PC-3 (cell line): ENCODE measurements at places on chromosomes 6 and 20. TPM values are rescaled to one million over a fixed set of nuclear protein-coding genes. Genes with fewer than 3 reads are reported as not detected.

- no peak for DNase-seq
Observed at GRCh38 chr6:16244869-16245451, 6.6 kb downstream of the GMPR start.

DNA sequence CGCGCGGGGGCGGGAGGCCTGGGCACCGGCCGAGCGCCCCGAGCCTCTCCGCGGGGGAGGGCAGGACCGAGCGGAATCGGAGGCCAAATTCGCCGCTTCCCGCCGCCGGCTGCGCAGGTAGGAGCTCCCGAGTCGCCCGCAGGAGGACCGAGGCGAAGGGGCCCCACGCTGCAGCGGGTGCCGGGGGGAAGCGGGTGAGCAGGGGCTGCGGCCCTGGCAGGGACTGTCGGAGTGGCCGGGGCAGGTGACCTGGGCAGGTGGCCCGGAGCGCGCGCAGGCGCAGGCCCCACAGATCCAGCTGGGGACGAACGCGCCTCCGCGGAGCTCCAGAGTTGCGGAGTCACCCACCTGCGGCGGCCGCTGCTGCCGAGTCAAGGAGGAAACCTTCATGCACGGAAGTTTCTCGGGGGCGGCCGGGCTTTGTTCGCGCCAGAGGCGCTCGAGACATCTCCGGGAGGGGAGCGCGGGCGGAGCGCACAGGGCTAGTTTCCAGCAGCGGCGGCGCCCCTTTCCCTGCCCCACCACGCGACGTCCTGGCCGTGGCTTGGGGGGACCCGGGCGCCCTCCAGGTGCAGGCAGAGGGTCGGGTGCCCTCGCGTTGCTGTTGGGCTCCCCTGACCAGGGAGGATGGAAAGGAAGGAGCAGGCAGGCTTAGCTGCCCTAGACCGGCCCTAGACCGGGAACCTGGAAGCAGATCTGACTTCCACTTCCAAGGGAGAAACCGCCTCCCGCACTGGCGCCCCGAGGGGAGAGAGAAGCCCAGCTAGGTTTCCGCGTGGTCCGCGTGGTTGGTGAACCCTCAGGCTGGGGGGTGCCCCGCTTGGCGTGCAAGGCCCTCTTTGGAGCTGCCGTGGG lies 590 bp downstream of the SLCO4A1 start:
- peak; percentile 32 for DNase-seq

- no peak for DNase-seq
Observed at GRCh38 chr6:87925373-87926060, 122.1 kb upstream of the SPACA1 start.

DNA sequence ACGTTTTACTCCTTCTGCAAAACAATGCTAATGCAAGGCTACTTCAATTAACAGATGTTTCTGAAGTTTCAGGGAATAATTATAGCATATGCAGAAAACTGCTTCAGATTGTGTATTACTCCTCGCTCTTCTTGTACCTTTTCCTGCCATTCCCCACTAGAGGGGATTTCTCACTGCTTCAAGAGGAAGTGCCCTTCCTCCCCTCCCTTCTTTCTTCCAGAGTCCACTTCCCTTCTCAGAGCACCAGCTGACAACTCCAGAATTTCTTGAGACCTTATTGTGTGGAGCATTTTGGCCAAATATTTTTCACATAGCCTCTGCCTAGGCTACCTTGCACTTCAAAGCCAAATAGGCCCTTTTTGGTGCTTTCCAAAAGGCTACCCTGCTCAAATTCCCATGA lies 12.7 kb upstream of the MCUR1 start:
- DNase-seq = no peak

- DNase-seq = no peak
Observed at GRCh38 chr6:36347621-36348020, 10.9 kb upstream of the BNIP5 start.

- peak; percentile 84 for DNase-seq
Observed at GRCh38 chr6:8556370-8557013, 121.1 kb upstream of the SLC35B3 start.

- no peak for DNase-seq
Observed at GRCh38 chr6:5726976-5727718, 279.6 kb downstream of the NRN1 start.

GRCh38 chr6:96391776-96392360 lies 129.7 kb upstream of the UFL1 start:
- peak; percentile 40 for DNase-seq

DNA sequence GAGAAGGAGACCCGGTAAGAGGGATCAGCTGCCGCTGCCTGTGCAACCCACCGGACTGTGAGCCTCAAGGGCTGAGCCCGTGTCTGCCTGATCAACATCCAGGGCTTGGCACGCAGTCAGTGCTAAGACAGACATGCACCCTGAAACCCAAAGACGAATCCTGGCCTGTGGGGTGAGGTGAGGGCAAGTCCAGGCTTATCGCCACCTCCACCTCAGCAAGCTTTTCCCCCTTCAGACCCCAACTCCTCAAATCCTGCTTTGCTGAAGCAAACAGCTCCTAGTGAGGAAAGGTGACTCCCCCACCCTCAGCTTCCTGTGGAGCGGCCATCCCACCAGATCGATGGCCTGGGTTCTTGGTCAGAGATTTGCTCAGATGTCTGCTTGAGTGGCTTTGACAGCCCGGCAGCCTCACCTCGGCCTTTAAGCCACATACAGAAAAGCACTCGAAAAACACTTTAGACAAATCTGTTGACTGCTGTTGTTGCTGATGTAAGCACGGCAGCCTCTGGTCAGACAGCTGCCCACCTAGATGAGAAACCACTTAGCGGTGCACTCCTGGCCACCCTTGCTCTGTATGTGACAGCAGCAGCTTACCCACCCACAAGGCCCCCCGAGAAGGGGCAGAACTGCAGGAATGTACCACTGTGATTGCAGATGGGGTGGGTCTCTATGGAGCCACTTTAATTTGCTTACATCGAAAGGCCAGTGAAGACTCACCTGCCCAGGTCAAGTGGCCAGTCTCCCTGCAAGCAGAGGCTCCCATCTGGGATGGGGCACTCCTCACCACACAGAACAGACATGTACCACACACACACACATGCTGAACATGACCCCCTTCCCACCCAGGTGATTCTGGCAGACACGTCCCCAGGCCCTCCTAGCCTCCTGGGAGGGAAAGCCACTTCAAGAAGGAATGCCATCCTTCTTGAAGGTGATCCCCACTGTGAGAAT lies 14.8 kb downstream of the MTCH1 start:
- no peak for DNase-seq

GRCh38 chr6:6925391-6926164 lies 182.2 kb upstream of the RREB1 start:
- no peak for DNase-seq

DNA sequence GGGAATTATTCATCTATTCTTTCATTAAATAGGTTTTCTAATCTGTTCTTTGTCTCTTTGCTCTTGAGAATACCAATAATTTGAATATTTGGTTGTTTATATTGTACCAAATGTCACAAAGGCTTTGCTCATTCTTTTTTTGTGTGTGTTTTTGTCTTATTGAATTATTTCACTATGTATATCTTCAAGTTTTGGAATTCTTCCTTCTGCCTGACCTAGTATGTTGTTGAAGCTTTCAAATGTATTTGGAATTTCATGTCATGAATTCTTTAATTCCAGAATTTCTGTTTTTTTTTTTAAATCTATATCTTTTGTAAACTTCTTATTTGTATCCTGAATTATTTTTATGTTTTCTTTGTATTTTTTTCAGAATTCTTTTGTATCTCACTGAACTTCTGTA lies 16.8 kb downstream of the HLA-B start:
- no peak for DNase-seq

DNA sequence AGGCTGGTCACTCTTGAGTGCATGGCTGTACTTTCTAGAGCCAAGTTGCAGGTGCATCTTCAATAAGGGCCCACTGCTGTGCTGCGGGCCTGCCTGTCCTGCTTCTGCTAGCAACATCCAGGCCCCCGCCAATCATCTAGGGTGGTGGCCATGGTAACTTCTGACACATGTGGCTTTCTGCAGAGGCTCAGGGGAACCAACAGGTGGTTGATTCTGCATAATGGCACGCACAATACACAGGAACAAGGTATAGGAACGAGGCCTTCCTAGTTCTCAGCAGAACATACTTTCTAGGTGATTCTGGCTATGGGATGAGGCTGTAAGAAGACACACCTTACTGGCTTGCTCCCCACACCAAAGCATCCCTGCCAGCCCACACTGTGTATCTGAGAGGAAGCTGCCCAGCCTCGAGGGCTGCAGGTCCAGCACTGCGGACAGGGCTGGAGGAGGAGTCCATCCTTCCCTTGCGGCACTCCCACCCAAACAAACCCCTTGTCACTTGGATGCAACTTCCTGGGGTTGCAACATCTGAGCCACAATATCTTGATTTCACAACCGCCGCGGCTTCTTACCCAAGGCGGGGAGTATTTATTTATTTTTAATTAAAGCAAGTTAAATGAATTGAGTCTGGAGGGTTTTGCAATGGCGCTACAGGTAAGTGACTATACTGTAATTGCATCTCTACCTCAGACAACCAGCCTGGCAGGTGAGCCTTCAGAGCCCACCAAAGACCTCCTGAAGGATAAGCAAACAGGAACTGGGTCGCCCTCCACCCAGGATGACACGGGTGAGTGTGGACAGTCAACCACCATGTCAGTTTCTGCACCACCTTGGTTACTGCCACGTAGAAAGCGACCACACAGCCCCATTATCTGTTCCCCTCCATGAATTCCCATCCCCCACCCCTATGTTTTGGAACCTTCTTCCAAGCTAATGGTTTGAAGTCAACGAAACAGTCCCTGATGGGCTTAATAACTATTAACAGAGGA lies 49.6 kb downstream of the SULF2 start:
- DNase-seq = no peak

DNA sequence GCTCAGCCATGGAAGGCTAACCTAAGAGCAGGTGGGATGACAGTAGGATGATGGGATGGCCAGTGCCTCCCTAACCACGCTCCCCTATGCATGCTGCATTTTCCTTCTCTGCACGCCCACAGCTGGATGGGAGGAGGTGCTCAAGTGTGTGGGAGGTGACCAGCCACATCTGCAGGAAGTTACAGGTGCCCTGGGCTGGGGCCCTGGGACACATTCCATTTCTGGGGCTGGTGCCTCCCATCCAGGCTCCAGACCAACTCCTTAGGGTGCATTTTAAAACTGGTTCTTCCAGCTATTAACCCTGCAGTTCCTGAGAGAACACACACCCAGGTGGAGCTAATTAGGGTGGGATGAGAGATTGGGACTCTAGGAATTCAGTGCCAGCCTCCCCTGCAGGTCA lies 135.3 kb upstream of the ARMC2 start:
- peak; percentile 48 for DNase-seq

- no peak for DNase-seq
Observed at GRCh38 chr6:34082864-34083626, 62.8 kb downstream of the GRM4 start.

DNA sequence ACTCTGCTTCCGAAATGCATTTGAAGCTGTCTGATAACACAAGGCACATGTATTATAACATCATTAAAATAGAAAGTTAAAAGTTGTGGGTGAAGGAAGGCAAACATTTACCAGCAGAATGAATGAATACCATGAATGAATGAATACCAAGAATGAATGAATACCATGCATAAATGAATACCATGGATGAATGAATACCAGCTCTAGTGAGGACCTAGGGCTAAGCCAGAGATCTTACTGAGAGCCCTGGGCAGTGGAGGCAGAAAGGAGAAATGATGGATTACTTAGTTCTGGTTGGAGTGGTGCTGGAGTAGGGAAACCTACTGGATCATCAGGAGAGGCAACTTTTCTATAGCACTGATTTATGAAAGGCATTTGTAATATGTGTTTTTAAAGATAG lies 998.0 kb downstream of the KIF16B start:
- no peak for DNase-seq

GRCh38 chr6:36615018-36615761 lies 21.0 kb downstream of the SRSF3 start:
- DNase-seq = peak; percentile 70

DNA sequence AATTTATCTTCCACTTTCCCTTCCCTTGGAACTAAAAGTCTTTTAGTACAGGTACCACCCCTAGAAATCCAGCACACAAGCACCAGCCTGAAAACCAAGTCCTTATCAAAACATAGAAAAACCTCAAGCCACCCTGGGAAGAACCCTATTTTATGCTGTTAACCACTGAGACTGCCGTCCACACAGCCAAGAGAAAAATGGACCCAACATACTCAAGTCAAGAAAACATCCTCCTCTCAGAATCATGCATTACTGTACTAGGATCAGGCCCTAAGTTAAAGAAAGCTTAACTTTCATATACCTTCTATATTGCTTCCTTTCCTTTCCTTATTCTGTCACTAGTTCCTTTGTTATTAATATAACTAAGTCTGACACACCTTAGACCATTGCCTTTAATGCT lies 16.9 kb upstream of the GOPC start:
- no peak for DNase-seq

The FAXC gene
- total RNA-seq = 3.9 and 5.4 TPM in 2 replicates

The CAP2 gene
- total RNA-seq = 8.2 and 11.6 TPM in 2 replicates

The TJAP1 gene
- 28.5 and 40.0 TPM in 2 replicates for total RNA-seq

The TGM3 gene
- not detected in 2 replicates for total RNA-seq

The SIRPA gene
- 12.8 and 17.3 TPM in 2 replicates for total RNA-seq

The SMLR1 gene
- total RNA-seq = not detected in 2 replicates
